ENCODE measurements at places on chromosomes 7 and 10. TPM values are rescaled to one million over a fixed set of nuclear protein-coding genes. Genes with fewer than 3 reads are reported as not detected.

The PTER gene
- 17.1 TPM for total RNA-seq

The SYT15 gene
- total RNA-seq: 2.9 TPM

The EFCAB10 gene
- not detected for total RNA-seq

The CHRM2 gene
- not detected for total RNA-seq

The EDRF1 gene
- 18.9 TPM for total RNA-seq

The INHBA gene
- 3.7 TPM for total RNA-seq

All from suprapubic skin (tissue), 4 donors.